ENCODE measurements at places on chromosomes 11 and 22.

GRCh38 chr11:77418155-77418970 lies 55.5 kb downstream of the PAK1 start:
- DNase-seq: no peak

DNA sequence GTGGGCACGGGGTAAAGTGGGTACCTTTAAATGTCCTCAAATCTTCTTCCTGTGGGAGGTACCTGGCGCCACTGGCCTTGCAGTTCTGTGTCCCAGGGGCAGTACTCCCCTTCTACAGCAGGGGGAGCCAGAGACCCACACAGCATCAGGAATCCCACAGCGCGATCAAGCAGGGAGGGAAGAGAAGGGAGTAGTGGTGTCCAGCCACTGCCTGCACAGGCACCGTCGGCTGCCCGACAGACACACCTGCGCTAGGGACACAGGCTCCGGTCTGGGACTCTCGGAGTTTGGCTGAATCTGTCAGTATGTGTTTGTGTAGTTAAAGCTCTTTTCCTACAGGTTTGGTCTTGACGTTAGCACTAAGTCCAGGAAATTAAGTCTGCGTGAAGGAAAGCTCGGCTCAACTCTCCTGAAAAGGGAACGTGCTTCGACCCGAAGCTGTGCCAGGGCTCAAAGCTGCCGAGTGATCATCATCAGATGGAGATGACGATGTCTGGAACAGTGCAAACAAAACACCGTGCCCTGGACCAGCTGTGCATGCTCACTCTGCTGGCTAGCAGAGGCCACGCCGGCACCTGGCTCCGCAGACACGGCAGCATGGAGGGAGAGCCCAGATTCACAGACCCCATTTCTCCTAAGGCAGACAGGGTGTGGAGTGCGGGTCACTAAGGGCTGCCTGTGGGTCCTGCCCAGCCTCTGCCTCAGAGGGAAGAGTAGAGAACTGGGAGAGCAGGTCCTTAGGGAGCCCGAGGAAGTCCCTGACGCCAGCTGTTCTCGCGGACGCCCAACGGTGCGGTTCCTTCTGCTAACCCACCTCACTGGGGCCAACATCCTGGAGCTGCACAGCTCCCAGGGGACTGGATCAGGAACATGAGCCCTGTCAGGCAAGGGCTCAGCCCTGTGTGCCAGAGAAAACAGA lies 56.0 kb upstream of the BID start:
- DNase-seq: peak; percentile 31

DNA sequence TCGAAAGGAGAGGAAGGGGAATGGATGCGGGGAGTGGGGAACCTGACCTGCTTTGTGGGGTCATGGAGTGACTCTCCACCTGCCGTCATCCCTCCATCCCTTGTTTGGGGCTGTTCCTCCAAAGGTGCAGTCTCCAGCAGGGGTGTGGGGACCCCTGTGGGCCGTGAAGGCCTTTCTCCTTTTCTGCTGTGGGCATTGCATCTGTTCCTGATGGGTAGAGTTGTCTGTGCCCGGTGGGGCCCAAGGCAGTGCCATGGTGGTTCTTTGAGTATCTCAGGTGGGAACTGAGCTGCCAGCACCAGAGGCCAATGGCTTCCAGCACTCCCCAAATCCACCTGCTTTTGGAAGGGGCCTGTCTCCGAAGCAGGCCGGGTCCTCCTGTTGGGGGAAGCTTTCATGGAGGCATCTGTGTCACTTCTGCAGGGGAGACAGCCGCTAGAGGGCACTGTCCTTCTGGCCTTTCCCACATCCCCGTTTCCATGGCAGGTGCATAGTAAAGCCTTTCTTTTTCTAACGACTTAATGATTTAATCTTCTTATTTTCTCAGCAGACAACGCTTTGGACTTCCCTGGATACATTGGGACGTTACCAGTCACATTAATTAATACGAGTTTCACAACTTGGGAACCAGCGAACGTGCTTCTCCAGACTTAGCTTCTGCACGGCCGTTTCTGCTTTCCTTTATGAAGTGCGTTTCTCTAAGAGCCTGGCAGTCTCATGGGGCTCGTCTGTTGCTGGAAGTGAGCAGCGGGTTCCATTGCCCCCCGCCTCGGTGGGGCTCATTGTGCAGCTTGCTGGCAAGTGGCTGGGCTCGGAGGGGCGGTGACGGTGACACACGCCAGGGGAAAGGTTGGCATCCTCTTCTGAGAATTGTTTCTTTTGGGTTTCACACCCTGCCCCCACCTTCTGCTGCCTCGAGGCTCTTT lies 57.1 kb downstream of the PARVB start:
- peak; percentile 83 for DNase-seq

DNA sequence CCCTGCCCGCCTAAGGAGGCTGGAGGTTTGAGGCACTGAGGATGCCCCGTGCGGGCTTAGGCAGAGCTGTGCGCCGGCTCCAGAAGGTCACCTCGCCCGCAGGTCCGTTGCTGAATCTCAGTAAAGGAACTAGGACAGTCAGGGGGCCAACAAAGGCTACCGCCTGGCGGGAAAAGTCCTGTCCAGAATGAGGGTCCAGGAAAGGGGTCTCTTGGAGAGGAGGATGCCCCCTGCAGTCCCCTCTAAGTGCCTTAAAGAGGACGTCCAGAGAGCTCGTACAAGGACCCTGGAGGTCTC lies 548 bp downstream of the PVALB start:
- no peak for DNase-seq

DNA sequence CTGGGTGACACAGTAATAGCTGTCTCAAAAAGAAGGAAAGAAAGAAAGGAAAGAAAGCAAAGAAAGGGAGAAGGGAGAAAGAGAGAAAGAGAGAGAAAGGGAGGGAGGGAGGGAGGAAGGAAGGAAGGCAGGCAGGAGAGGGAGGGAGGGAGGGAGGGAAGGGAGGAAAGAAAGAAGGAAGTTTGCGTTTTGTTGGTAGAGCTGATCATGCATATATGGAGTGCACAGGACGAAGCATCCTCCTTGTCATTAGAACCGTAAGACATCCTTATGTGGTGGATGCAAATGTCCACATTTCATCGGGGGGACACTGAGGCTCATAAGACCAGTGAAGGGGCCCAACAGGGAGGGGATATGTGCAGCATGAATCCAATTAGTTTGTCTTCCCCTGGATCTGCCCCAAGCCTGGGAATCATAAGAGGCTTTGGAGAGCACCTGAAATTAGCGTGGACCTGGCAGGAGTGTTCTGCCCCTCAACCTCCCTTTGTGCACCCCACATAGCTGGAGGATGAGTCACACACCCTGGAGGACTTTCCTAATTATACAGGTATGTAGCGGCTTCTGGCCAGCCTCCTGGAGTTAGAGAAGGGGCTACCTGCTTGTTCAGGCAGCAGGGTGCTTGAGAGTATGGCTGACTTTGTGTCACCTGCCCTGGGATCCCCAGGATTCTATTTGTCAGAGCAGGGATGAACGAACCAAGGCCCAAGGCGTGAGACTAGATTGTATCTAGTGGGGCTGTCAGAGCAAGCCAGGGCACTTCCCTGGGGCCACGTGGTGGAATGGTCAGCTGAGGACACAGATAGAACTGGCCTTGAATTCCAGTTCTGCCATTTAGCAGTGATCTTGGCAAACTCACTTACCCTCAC lies 119.7 kb upstream of the CD82 start:
- no peak for DNase-seq

GRCh38 chr11:63920939-63921417 lies 4.0 kb upstream of the RCOR2 start:
- no peak for DNase-seq

- DNase-seq: no peak
Observed at GRCh38 chr11:46682773-46683752, 17.4 kb downstream of the ARHGAP1 start.

DNA sequence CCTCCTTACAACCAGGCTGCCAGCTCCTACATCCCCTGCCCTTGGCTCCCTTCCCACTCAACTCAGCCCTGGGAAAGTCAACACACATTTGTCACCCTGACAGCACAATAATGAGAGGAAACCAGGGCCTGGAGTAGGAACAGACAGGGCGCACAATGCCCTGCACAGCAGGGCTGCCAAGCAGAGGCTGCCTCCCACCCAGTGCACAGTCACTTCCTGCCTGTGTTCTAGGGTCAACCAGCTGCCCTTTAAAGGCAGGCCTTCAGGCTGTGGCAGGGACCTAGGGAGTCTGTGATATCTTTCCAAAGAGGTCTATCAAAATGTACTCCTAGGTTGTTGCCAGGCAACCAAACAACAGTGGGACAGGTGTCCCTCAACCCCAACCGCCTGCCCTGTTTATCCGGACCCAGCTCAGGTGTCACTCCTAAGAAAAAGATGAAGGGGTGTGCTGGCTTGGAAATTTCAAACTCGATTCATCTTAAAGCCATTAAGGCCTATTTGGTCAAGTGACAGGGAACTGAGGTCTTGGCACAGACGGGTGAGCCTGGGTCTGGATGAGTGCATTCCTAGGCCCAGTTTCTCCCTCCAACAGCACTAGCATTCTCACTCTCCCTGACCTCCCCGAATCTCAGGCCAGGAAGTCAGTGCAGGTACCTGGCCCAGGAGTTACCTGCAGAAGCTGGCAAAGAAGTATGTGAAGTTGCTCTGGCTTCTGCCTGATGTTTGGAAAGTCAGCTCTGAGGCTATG lies 110.3 kb upstream of the PITPNB start:
- peak; percentile 63 for DNase-seq

- DNase-seq: no peak
Observed at GRCh38 chr22:24697621-24698082, 76.9 kb downstream of the PIWIL3 start.

DNA sequence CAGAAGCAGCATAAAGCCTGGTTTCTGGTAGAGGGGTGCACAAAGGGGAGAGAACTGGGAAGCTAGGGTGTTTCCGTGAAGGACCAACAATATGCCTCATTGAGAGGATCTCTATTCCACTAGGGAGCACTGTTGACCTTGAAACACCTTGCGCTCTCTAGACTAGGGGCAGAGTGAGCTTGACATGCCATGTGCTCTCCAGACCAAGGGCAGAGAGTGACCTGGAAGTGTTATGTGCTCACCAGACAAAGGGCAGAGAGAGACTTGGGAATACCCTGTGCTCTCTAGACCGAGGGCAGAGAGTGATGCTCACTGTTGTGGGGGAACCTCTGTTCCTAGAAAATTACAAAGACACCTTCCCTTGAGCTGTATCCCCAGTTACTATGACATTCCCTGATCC lies 15.2 kb upstream of the EI24 start:
- no peak for DNase-seq

GRCh38 chr11:125257190-125257579 lies 92.6 kb downstream of the PKNOX2 start:
- DNase-seq: no peak

DNA sequence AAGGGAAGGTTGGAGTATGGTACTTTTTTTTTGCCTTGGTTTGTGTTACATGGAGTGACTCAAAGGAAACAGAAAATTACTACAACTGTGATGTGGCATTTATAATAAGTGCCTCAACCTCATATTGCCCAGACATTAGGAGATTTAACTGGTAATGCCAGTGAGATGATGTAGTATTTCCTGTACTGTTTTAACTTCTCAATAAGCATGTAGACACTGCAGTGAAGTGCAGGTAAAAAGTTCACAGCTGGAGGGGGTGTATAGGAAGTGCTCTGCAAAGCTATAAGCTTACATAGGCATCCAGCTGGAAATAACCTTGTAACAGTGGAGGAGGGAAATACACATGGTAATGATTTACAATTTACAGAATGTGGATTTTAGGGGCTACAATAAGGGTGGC lies 138.2 kb upstream of the MTMR2 start:
- no peak for DNase-seq

- no peak for DNase-seq
Observed at GRCh38 chr11:8229299-8230177, 34.1 kb downstream of the LMO1 start.

GRCh38 chr22:37290737-37291136 lies 8.4 kb downstream of the CYTH4 start:
- DNase-seq: no peak

DNA sequence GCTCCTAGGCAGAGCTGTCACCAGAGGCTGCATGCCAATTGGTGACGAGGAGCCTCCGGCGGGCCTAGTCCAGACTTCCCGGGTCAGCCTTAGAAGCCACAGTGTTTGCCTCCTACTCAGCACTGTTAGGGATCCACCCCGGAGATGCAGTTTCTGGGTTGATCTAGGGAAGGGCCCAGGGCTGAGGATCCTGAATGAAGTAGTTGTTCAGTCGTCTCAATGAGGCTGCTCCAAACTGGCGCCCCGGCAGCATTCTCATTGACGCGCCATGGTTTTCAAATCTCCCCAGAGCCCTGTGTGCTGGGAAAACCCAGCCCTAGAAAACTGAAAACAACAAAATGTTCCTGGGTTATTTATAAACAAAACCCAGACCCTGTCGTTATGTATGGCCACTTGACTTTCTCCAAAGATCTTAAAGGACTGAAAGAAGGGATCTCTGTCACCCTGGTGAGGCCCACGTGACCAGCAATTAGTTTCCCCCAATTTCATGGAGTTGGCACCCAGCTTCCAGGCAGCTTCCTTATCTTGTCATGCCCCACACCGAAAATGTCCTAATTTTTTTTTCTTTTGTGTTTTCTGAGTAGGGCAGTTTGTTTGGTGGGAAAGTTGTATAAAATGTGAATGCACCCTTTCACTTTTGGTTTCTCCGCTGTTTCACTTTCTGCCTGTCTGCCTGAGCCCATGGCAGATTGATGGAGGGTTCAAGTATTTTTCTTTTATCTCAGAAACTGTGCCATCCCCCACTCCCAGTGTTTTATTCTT lies 2.0 kb upstream of the EHD1 start:
- DNase-seq: no peak

DNA sequence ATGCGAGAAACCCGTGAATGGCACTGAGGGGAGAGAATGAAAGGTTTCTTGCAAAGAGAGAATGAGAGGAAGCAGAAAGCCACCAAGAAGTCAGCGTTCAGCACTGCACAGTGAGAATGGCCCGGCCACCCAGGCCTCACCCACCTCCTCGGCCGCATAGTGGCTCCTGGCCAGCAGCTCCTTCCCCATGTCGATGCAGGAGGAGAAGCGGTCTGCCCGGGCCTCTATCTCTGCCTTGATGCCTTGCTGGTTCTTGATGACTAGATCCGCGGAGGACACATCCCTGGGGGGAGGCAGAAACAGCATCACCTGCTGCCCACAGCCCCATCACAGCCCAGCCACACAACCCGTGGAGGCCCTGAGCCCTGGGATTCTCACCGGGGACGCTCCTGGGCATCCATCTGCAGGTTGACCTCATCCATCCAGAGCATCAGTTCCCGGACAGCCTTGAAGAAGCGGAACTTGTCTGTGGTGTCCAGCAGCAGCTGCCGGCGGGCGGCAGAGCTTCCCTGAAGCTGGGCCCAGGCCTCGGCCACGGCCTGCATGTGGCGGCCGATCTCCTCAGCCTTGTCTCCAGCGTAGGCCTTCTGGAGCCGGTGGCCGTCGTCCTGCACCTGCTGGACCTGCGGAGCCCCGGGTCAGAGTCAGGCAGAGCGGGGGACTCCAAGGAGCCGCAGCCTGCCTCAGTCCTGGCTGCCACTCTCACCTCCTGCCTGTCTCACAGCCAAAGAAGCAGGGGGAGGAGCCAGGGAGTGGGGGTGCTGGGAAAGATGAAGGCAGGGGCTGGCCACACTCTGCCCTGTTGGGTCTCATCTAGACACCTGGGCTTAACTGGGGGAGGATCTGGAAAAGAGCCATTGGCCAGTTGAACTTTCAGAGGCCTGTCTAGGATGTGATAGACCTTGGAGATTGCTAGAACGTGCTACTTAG lies 12.2 kb upstream of the RBM4B start:
- DNase-seq: no peak

GRCh38 chr11:40166892-40167291 lies 1292.6 kb downstream of the LRRC4C start:
- DNase-seq: no peak

- DNase-seq: no peak
Observed at GRCh38 chr11:16026849-16027248, 329.5 kb downstream of the SOX6 start.

Measured in NCI-H748 treated with DMSO at 0.1 percent for 48 hours (cell line).